ENCODE measurements at places on chromosomes 3 and 15. TPM values are rescaled to one million over a fixed set of nuclear protein-coding genes. Genes with fewer than 3 reads are reported as not detected.

The GOLGA8S gene
- 0.12 TPM for total RNA-seq

The DUOX1 gene
- total RNA-seq: 1.8 TPM

The CCDC33 gene
- total RNA-seq: 2.9 TPM

The ZNF80 gene
- total RNA-seq: 0.06 TPM

The ASB14 gene
- total RNA-seq: 0.12 TPM

Measured in metanephros (tissue), 2 donors.